ENCODE measurements at places on chromosomes 11 and 22.
A peak's percentile ranks its signal among the peaks of the same experiment; 100 is the strongest.

- no peak for DNase-seq
Measured at GRCh38 chr11:100785148-100785983, 98.3 kb downstream of the ARHGAP42 start.

DNA sequence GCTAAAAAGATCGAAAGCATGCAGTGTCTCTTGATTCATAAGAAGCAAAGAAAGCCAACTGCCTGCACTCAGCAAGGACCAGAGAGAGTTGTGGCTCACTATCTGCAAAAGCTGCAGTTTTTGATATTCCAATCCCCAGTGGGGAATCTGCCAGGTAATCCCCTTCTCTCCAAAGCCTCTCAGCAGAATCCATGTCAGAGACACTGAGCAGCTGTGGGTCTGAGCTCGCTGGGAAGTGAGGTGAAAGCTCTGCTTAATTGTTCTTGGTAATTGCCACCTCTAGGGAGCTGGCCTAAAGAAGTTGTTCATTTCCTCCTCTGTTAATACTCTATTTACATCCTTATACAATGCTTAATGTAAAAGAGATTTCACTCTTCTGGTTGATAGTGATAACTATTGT is 261.3 kb upstream of the LRRC4C start:
- DNase-seq = no peak

- DNase-seq = no peak
Measured at GRCh38 chr22:49763696-49764095, 64.0 kb downstream of the BRD1 start.

- DNase-seq = no peak
Measured at GRCh38 chr11:68974421-68975194, 6.2 kb downstream of the MRGPRD start.

GRCh38 chr22:38220163-38220562 is 18.4 kb downstream of the MAFF start:
- no peak for DNase-seq

DNA sequence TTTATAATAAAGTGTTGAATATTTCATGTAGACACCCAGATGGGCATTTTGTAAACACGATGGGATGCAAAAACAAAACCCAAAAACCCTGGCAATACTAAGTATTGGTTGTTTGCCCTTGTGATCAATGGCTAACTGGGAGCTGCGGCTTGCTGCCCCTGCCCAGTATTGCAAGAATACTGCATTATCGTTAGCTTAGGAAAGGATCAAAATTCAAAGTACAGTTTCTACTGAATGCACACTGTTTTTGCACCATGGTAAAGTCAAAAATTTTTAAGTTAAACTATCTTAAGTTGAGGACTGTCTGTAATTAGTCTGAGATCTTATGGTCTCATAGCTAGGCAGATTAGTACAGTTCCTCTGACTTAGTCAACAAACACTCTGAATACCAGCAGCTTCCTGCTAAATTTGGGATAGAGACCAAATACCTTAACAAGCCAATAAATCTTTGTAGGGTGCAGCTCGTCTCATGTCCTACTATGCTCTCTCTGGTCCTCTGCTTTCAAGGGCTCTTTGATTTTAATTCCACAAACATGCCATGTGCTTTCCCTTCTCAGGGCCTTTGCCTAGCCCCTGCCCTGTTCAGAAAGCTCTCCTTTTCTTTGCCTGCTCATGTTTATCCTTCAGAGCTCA is 4.0 kb downstream of the CCDC90B start:
- no peak for DNase-seq

DNA sequence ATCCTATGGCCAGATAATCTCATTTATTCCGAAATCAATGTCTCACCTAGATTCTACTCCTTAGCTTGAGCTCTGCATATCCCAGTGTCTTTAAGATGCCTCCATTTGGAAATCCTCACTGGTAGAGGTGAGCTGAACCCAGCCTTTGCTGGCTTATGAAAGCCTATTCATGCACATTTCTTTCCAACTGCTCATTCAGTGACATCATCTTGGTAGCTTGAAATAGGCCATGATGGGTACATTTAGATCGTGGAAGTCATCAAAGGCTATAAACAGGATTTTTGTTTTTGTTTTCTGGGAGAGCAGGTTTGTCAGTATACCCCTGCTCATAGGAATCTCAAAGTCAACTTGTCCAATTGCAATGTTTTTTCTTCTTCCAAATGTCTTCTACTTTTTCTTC is 6.0 kb downstream of the NXPE1 start:
- no peak for DNase-seq

- no peak for DNase-seq
Measured at GRCh38 chr11:65210748-65211147, 29.0 kb downstream of the CAPN1 start.

DNA sequence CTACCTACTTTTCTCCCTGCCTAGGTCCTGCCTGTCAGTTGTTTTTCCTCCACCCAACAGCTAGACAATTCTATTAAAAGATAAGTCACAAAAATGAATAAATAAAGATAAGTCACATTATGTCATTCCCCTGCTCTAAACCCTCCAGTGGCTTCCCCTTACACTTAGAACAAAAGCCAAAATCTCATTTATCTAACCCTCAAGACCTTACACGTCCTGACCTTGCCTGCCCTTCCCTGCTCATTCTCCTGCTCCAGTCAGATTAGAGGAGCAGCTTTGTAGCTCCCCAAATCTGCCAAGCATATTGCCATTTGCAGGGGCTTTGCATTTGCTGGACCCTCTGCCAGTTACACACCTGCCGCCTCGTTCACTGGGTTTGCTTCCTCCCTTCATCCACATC is 16.7 kb downstream of the KREMEN1 start:
- no peak for DNase-seq

DNA sequence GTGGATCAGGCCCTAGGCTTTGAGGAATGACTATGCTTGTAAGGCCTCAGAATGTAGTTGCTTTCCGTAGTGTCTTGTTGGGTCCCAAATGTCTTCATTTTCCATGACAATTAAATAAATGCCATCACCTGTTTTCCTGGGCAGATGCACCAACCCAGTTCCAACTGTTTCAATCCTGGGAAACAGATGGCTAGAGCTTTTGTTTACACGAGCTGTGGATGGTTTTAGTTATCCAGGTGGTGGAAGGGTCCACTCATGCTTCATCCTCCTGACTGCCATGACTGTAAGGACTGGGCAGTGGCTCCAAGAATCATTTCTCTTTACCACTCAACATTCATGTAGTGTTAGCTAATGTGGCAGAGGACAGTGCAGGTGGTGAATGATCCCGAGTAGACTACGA is 8.6 kb downstream of the RCN1 start:
- DNase-seq = no peak

DNA sequence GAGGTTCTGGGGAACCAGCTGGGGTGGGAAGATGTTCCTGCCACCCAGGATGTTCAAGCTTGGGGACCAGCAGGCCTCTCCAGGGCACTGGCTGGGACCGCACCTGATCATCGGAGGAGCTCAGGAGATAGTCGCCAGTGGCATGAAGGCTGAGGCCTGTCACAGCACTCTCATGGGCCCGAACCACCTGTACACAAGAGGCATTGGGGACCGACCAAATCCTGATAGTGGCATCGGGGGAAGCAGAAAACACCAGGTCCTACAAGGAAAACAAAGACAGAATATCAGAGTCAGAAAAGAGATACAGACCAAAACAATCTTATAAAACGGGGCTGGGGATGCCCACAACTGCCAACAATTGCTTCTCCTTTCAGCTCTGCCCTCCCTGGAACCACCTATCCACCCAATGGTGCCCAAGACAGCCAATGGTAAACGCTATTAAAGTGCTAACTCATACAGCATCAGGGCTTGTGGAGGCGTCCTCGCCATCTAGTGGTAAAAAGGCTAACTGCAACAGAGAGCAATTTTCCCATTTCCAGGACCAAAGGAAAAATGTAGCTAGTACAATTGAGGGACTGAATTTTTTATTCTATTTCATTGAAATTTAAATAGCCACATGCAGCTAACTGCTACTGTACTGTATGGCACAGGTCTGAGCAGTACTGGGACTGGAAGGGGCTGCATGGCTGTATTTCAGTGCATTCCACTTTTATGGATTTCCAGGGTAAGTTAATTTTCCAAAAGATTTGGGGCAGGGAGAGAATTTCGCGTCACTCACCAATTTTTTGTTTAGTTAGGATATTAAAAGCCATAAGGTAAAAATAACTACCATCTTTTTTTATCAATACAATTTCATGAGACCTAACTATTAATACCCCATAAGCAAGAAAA is 7.1 kb downstream of the PRPF19 start:
- DNase-seq = no peak

DNA sequence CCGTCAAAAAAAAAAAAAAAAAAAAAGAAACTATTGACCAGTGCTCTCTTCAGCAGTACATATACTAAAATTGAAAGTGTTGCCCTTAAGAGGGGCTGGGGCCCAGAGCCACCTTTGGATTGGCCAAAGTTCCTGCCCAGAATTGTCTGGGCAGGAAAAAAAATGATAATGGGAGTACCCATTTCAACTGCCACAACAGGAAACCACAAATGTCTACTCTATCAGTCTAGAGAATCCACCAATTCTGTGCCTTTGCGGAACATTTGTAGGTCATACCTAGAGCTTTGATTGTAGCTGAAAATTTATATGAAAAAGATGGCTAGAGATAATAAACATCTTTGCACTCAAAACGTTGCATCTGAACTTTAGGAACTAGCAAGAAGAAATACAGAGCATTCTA is 69.4 kb downstream of the FAM76B start:
- DNase-seq = no peak

DNA sequence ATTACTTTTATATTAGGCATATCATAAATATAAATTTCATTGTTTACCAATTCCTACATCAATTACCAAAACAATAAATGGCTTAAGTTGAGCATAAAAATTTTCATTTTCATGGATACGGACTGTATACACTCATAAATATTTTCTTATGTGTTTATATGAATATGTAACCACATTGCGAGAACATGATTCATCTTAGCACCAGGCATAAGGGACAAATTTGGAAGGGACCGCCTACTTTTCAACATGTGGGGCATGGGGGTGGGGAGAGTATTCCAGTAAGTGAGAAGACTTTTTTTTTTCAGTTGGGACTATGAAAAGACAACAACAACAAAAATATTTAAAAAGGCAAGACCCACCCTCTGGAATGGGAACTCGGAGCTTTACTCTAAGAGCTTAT is 296.1 kb downstream of the RAB38 start:
- DNase-seq = no peak

DNA sequence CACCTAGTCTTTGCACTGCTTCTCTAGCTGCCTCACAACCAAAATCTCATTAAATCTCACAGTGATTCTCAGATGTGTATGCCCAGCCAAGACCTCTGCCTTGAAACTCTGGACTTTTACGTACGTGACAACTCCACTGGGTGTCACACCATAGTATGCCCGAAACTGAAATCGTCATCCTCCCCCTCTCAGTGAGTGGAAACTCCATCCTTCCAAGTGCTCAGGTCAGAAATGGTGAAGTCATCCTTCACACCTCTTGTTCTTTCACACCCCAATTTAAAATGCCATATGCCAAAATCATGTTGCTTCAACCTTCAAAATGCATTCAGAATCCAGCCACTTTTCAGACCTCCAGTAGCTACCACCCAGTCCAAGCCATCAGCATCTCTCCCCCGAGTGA is 42.5 kb downstream of the SFI1 start:
- no peak for DNase-seq

GRCh38 chr11:112499153-112499880 is 238.7 kb upstream of the PLET1 start:
- no peak for DNase-seq

DNA sequence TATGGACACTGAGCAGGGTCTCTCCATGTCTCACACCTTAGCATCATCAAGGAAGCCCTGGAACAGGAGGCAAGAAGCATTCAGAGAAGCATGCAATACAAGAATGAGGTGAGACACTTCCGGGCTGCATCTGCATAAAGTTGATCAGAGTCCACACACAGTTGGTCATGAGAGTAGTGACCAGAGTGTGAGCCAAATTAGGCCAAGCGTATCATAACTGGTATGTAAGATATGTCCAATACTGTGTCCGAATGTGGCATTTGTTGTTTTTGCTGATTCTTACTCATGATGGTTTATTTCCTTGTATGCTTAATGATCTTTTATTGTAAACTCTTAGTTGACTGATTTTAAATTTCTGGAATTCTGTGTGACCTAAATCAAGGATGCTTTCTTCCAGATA is 315.7 kb downstream of the INSC start:
- DNase-seq = no peak

DNA sequence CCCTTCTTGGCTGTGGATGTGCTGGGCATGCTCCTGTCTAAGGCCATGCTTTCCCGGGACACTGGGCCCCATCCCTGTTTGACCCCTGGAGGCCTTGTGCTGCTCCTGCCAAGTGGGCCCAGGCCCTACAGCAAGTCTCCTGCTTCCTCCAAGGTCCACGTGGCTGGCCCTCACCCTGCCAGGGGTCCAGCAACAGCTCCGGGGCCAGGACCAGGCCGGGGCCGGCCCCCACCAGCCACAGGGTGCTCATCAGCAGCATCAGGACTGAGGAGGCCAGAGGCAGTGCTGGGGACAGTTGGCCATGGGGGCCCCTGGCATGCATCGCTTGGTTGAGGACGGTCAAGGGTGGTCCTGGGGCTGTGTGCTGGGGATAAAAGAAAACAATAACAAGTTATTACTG is 2.5 kb downstream of the RHBDD3 start:
- no peak for DNase-seq

GRCh38 chr11:3959015-3959902 is 103.8 kb downstream of the STIM1 start:
- DNase-seq = no peak

- no peak for DNase-seq
Measured at GRCh38 chr11:13669544-13670488, 1.3 kb downstream of the FAR1 start.

GRCh38 chr11:36684840-36685801 is 87.1 kb upstream of the RAG2 start:
- peak; percentile 4 for DNase-seq

DNA sequence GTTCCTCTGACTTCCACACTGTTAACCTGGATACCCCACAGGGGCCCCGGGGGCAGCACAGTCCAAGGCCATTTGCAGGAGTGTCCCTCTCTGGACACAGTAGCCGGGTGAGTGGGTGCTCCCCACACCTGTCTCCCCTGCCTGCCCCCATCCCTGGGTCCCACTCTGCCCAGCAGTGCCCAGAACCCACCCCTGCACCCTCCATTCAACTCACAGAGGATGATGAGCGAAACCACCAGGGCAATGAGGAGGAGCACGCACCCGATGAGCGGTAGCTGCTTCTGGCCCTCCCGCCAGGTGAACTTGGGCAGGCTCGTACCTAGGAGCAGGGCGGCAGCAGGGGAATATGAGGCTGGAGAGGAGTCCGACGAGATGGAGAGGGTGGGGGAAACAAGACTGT is 12.2 kb downstream of the TMPRSS13 start:
- no peak for DNase-seq
